IMR-90 (cell line): ENCODE measurements at places on chromosomes 3 and 15. TPM values are rescaled to one million over a fixed set of nuclear protein-coding genes. Genes with fewer than 3 reads are reported as not detected.

- peak; percentile 16 for DNase-seq
Observed at GRCh38 chr3:176971613-176972174, 225.6 kb downstream of the TBL1XR1 start.

DNA sequence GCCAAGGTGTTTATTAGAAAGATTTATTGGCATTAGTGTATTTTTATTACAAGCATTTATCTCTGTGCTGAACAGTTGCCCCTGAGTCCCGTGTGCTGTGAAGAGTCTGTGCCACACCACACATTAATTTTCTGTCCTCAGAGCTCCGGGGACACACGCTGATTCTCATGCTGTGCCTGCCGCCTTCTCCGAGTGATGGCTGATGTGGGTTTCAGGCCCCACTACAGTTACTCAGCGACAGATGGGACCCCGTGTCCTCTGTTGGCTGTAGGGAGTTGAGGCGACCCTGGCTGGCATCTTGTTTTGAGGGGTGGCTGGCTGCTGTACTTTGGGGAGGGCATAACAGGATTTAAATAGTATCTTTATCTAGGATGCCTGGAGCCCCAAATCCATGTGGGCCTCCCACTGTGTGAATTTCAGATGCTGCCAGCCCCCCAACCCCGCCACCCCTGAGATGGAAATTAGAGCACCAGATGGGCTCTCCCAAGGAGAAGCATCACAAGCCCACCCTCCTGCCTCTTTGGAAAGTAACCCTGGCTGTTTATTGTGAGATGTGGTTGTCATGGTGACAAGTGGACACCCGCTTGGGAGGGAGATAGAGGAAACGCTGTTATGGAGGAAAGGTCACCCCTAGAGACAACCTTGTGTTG is 185.6 kb downstream of the APBA2 start:
- DNase-seq, result no peak

DNA sequence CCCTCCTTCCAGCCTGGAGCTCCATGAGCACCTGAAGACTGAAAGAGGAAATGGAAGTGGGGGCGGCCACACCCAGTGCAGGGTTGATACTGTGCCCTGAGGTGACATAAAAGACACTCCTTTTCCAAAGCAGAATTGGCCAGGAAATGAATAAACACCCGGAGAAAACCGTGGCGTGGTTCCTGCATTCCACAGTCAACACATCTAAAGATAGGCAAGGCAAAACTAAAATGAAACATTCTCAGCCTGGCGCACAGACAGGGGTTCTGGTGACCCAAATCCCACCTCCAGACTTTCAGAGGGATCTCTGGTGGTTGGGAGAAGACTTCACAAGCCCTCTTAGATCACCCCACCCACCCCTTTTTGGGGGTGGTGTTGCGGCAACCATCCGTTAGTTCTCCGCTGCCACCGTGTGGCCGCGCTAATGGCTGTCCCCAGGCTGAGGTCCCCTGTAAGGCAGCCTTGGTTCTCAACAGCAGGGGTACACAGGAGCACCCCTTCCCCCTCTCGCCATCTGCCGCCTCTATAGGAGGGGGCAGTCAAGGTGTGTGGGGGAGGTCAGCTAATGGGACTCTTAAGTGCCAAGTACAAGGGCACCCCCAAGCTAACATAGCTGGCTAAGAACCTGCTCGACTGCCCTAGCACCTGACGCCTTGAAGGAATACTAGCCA is 2.5 kb upstream of the MST1R start:
- peak; percentile 46 for DNase-seq

The FOXB1 gene
- polyA plus RNA-seq, result not detected in 2 replicates

The ZBTB20 gene
- polyA plus RNA-seq, result 0.75 and 0.87 TPM in 2 replicates

The NECTIN3 gene
- polyA plus RNA-seq, result 31.4 and 34.7 TPM in 2 replicates

The UBL7 gene
- 78.4 and 80.1 TPM in 2 replicates for polyA plus RNA-seq
